ENCODE measurements at places on chromosomes 7 and 10. TPM values are rescaled to one million over a fixed set of nuclear protein-coding genes. Genes with fewer than 3 reads are reported as not detected.

ZNF727 gene
- not detected for total RNA-seq

STEAP1 gene
- 18.0 TPM for total RNA-seq

PITX3 gene
- total RNA-seq, result 1.0 TPM

EPO gene
- not detected for total RNA-seq

NUDCD3 gene
- 59.0 TPM for total RNA-seq

ZPBP gene
- not detected for total RNA-seq

SVIL gene
- total RNA-seq, result 22.9 TPM

TES gene
- total RNA-seq, result 66.3 TPM

ADAM22 gene
- 0.61 TPM for total RNA-seq

MXI1 gene
- total RNA-seq, result 7.3 TPM

PRPS1L1 gene
- total RNA-seq, result not detected

MYH16 gene
- total RNA-seq, result 0.50 TPM

CTAGE4 gene
- total RNA-seq, result not detected

PPP1R17 gene
- total RNA-seq, result not detected

AKR1E2 gene
- total RNA-seq, result 5.6 TPM

TMEM26 gene
- 0.06 TPM for total RNA-seq

VENTX gene
- not detected for total RNA-seq

UCN3 gene
- total RNA-seq, result not detected

GPC2 gene
- total RNA-seq, result 1.0 TPM

SMO gene
- total RNA-seq, result 13.6 TPM

DNAJC12 gene
- 54.4 TPM for total RNA-seq

PPP1R3C gene
- 28.1 TPM for total RNA-seq

PBLD gene
- total RNA-seq, result 2.7 TPM

LAMB4 gene
- 0.08 TPM for total RNA-seq

GBX1 gene
- not detected for total RNA-seq

ZNF746 gene
- 20.2 TPM for total RNA-seq

GPR146 gene
- total RNA-seq, result 1.7 TPM

ZDHHC16 gene
- 53.7 TPM for total RNA-seq

OPALIN gene
- not detected for total RNA-seq

PALD1 gene
- 6.7 TPM for total RNA-seq

NDUFB8 gene
- 282 TPM for total RNA-seq

SLC26A3 gene
- not detected for total RNA-seq

CDH23 gene
- 2.5 TPM for total RNA-seq

RALA gene
- total RNA-seq, result 34.5 TPM

SLC16A9 gene
- 0.13 TPM for total RNA-seq

DLX6 gene
- not detected for total RNA-seq

NPY4R gene
- 43.6 TPM for total RNA-seq

ZC3HAV1L gene
- 4.8 TPM for total RNA-seq

DDX50 gene
- 34.0 TPM for total RNA-seq

HTR7 gene
- 0.13 TPM for total RNA-seq

RNF133 gene
- not detected for total RNA-seq

MMRN2 gene
- total RNA-seq, result 1.6 TPM

COL28A1 gene
- total RNA-seq, result 0.98 TPM

TFEC gene
- not detected for total RNA-seq

OPTN gene
- total RNA-seq, result 64.9 TPM

SYPL1 gene
- 88.0 TPM for total RNA-seq

NUB1 gene
- total RNA-seq, result 44.3 TPM

CFAP43 gene
- 0.16 TPM for total RNA-seq

FAM237B gene
- total RNA-seq, result not detected

AGBL3 gene
- 1.5 TPM for total RNA-seq

C10orf53 gene
- total RNA-seq, result not detected

AGAP6 gene
- 9.2 TPM for total RNA-seq

ADK gene
- total RNA-seq, result 32.7 TPM

All from A549 treated with Mapracorat at 1 μM for 4 hours (cell line).